ENCODE measurements at places on chromosomes 5 and 9.

- DNase-seq, result no peak
These were observed 130.6 kb upstream of the EPB41L4A start for GRCh38 chr5:112549605-112550166.

- no peak for DNase-seq
These were observed 17.1 kb upstream of the NRARP start for GRCh38 chr9:137319011-137319738.

- DNase-seq, result no peak
These were observed 45.4 kb downstream of the PCSK1 start for GRCh38 chr5:96387616-96388015.

DNA sequence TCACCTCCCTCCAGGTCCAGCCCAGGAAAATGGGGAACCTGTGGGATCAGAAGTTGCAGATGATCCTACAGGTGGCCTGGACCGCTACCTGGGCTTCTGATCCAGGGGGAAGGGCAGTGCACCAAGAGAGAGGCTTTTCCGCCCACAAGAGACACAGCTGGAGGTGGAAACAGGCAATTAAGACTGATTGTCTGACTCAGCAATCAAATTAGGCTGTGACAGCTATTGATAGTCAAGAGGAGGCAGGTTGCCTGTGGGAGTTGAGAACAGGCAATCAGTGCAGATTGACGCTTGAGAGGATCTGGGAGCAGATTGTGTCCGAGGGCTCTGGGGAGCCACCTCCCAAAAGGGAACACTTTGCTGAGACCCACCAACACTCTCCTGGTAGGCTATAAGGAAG lies 71.1 kb upstream of the SLC44A1 start:
- DNase-seq, result no peak

DNA sequence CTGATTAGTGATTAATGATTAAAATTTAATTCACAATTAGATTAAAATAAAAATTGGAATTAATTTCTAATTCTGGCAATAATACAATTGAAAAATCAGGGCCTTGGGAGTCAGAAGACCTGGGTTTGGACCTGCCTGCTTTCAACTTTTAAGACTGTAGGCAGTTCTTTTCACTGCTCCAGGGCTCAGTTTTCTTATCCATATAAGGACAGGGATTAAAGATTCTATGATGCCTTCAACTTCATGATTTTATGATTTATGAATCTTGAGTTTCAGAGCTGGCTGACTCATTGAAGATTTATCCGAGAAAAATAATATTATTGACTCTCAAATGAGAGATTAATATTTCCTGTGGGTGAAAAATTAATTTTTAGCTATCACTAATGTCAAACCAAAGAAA lies 208.6 kb upstream of the ANKH start:
- DNase-seq, result no peak

GRCh38 chr9:111598733-111599091 lies 735 bp downstream of the PTGR1 start:
- peak; percentile 23 for DNase-seq

DNA sequence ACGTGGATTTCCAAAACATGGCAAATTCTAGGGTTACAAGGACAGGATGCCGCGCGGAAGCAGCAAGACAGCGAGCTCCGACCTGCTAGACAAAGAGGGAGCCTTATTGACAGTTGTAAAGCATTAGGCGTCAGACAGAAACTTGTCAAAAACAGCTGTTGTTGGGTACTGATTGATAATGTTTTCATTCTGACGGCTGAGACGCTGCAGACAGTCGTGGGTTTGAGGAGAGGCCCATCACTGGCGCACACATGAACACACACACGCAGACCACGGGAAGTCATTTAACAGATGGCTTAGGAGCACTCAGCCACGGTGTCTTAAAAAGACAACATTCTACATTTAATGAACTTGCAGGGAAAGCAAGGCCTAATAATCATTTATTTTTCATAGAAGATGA lies 324.0 kb downstream of the NDUFS4 start:
- no peak for DNase-seq

- peak; percentile 36 for DNase-seq
These were observed 17.4 kb downstream of the PPP6C start for GRCh38 chr9:125172031-125172755.

- DNase-seq, result no peak
These were observed 70.0 kb downstream of the EXOSC2 start for GRCh38 chr9:130763331-130764171.

DNA sequence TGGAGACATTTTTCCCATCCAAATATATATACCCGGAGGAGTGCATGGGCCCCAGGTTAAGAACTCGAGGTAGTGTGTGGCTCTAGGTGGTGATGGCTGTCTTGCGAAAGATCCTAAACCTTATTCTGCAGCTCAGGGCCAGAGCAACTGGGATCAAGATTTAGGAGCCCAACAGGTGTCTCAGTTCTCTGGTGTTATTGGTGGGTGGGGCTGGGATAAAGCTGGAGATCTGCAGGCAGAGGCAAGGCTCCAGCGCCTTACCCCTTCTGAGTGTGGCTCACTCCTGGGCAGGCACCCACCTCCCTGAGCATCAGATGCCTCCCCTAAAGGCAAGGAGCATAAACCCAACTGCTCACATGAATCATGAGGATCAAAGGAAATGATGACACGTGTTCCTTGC lies 11.2 kb downstream of the UBE2QL1 start:
- no peak for DNase-seq
